ENCODE measurements at places on chromosomes 3 and 15. TPM values are rescaled to one million over a fixed set of nuclear protein-coding genes. Genes with fewer than 3 reads are reported as not detected.

PCSK6 gene
- 14.7 TPM for total RNA-seq

SGO1 gene
- total RNA-seq, result not detected

FBXW12 gene
- not detected for total RNA-seq

SEMA3G gene
- total RNA-seq, result 115 TPM

SERPINI2 gene
- 2.7 TPM for total RNA-seq

CASR gene
- total RNA-seq, result not detected

PLIN1 gene
- 1,383 TPM for total RNA-seq

DNA sequence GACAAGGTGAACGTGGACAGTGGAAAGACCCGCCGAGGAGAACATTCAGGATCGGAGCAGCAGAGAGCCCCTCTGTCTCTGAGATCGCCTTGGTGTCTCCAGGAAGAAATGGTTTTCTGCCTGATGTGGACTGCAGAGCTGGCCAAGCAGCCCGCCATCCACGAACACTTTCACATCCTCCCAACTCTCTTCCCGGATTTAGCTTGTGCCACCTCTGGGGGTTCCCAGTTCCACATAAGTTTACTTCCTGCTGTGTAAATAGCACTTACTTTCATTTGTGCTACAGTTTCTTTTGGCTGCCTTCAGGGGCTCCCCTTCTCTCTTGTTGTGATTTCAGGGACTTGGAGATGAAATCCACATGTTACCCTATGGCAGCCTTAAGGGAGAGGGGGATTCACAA lies 48.4 kb downstream of the SEMA5B start:
- no peak for DNase-seq

DNA sequence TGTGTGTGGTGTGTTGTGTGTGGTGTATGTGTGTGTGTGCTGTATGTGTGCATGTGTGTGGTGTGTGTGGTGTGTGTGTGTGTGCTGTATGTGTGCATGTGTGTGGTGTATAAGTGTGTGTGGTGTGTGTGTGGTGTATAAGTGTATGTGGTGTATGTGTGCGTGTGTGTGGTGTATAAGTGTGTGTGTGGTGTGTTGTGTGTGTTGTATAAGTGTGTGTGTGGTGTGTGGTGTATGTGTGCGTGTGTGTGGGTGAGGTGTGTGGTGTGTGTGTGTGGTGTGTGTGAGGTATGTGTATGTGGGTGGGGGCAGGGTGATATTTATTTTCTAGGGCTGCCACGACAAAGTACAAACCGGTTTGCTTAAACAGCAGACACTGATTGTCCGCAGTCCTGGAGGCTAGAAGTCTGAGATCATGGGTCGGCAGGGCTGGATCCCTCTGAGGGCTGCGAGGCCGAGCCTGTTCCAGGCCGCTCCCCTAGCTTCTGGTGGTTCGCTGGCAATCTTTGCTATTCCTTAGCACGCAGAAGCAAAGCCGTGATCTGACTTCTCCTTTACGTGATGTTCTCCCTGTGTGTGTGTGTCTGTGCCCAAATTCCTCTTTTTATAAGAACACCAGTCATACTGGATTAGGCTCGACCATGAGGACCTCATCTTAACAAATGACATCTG lies 160.2 kb downstream of the XXYLT1 start:
- DNase-seq, result no peak

GRCh38 chr15:85063088-85063487 lies 81.4 kb downstream of the PDE8A start:
- DNase-seq, result no peak

- no peak for DNase-seq
Measured at GRCh38 chr3:13655061-13655913, 106.4 kb downstream of the FBLN2 start.

GRCh38 chr15:57510647-57511046 lies 81.1 kb upstream of the MYZAP start:
- no peak for DNase-seq

GRCh38 chr3:143146486-143147274 lies 27.1 kb downstream of the CHST2 start:
- no peak for DNase-seq

- DNase-seq, result no peak
Measured at GRCh38 chr3:25594007-25594502, 70.7 kb downstream of the TOP2B start.

DNA sequence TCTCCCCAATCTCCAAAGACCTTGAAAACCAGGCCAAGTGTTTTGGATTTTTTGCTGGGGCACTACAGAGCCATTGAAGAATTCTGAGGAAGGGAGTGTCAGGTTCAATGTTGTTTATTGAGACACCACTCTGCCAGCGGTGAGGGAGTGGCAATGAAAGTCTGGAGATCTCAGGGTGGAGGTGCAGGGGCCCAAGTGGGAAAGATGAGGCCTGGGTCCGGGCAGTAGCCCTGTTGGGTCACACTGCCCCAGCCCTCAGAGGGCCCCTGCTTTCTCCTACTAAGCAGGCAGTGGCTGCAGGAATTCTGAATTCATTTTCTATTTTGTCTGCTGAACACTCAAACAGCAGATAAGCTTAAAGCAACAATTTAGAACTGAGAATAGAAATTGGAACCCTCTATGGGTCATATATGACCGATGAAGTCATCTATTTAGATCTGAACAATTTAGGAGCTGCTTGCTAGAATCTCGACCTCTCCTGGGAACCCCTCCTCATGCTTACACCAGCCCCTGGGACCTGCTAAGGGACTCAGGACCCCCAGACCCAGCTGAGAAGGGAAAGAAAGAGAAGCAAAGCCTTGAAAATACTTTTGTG lies 17.9 kb downstream of the HRH1 start:
- no peak for DNase-seq

GRCh38 chr15:43209059-43209824 lies 11.6 kb downstream of the EPB42 start:
- DNase-seq, result no peak

DNA sequence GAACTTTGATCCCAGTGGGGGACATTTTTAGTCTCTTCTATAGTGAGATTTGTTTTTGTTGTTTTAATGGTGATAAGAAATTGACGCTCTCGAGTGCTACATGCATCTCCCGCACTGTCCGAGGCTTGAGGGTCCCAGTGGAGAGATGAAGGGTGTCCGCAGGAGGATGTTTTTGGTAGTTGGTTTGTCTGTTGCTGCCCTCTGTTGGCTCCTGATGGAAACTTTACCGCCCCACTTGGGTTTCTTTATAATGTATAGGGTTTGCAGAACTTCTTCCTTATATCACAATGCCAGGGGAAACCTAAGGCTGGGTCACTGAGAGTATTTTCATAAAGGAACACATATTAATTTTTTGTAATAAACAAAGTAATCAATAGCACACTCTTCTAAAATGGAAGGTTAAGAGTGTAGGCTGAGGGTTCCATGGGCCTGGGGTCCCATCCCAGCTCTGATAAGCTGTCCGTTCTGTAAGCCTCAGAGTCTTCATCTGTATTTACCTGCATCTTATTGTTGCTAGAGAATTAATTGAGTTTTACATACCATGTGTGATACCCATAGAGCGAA lies 185.3 kb upstream of the FEZF2 start:
- no peak for DNase-seq

- DNase-seq, result no peak
Measured at GRCh38 chr15:79743032-79743431, 153.8 kb downstream of the MTHFS start.

- no peak for DNase-seq
Measured at GRCh38 chr3:16136055-16136454, 38.4 kb upstream of the GALNT15 start.

GRCh38 chr3:43582866-43583265 lies 38.9 kb downstream of the ANO10 start:
- DNase-seq, result no peak

DNA sequence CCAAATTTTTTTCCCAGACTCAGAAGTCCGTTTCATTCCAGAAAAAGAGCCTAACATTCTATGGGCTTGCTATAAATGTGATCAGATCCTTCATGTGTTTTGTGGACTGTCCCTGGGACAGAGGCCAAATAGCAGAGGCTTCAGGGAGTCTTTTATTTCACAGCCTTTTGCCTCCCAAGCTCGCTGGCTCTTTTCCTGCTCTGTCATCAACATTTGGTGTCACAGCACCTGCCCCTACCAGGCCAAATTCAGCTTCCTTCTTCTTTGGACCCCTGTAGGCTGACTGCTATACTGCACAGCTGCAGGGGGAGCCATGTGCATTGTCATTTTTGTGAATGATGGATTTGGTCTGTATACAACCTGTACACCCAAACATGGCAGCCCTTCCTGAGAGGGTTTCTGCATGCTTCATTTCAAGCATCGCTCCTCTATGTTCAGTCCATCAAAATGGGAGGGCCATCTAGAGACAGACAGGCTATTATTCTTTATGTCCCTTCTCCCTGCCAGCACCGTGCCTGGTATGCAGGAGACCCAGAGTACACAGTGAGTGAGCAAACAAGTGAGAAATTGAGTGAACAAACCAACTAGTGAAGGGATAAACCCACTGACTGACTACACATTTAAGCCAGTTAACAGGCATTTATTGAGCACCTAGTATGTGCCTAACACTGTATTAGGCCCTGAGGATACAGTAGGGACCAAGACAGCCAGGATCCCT lies 17.9 kb upstream of the RPP14 start:
- DNase-seq, result no peak

- DNase-seq, result no peak
Measured at GRCh38 chr3:129360171-129360611, 68.2 kb downstream of the EFCAB12 start.

DNA sequence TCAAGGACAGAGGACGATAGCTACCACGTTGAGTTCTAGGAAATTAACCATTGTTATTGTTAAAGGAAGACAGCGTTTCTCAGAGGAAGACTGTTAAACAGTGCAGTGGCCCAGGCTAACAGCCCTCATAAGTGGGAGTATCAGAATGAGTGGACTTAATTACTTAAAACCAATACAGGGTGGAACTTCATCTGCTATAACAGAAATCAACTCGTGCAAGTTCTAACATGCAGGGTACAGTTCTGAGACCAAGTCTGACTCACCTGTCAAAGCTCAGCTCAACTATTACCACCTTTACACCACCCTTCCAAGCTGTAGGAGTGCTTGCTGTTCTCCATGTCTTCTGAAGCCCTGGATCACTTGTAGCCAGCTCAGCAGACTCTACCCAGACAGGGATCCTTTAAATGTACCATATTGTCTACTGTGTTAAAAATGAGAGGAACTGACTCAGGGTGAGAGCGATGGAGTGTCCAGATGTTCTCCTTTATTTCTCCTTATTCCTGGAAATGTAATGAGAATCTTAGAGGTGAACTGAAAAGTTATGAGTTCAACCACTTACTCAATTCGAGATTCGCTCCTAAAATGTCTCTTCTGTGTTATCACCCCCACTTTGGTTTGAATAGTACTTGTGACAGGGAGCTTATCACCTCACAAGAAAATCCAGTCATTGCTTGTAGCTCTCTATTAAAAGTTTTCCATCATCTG lies 26.5 kb downstream of the CD86 start:
- no peak for DNase-seq

DNA sequence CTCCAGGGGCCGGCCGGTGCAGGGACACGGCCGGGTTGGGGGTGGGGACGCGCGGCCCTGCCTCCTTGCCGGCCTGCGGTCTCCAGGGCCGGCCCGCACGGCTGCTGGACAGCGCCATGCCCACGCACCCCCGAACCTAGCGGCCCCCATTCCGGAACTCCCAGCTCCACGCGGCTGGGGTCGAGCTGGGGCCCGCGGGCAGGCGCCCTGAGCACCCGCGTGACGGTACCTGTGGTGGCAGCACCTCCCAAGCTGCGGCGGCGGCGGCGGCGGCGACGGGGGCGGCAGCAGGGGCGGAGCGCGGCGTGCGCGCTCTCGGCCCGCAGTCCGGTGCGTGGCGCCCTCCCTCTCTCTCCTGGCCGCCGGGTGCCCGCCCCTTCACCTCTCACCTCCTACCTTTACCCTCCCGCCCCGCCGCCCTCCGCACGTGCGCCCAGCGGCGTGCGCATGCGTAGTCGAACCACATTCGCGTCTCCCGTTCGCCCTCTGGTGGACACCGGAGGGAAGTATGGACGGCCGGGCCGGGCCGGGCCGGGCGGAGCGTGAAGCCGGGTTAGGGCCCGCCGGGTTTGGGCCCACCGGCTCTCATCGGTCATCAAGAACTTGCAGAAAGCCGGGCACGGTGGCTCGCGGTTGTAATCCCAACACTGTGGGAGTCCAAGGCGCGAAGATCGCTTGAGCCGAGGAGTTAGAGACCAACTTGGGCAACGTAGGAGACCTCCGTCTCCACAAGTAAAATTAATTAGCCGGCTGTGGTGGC lies at the start of gene SCAP:
Gene SCAP, minus strand, starts transcription at position 372 of the 760 bp plus-strand sequence. CDS start 32,948 bp downstream, outside the sequence.
- DNase-seq, result peak; percentile 90

DNA sequence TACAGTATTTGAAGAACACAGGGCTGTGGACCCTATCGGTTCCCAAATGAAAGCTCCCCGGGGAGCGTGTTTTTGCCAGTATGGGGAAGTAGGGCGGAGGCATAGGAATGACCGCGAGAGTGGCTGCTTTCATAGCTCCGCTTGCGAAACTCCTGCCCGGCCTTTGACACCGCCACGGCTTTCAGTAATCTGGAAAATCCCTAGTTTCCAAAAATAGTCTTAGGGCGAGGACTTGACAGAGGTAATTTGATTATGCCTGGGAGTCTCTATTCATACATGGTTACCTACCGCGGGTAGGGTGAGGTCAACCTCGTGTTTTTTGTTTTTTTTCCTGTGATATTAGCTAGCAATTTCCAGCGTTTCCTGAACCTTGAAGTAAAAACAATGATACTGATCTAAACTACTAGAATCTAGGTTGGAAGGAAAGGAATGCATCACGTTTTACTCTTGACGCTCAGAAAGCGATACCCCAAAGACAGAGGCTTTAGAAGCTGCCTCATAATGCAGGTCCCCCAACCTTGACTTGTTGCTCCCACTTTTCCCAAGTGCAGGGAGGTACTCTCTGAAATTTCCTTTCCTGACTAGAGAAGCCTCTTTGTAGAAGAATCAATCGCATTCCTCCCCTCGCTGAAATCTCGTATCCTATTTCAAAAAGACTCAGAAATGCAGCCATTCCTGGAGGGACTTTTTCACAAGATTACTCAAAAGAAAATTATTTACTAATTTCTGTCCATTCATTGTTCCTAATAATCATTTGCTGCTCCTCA lies 894 bp upstream of the CCNL1 start:
- peak; percentile 78 for DNase-seq

DNA sequence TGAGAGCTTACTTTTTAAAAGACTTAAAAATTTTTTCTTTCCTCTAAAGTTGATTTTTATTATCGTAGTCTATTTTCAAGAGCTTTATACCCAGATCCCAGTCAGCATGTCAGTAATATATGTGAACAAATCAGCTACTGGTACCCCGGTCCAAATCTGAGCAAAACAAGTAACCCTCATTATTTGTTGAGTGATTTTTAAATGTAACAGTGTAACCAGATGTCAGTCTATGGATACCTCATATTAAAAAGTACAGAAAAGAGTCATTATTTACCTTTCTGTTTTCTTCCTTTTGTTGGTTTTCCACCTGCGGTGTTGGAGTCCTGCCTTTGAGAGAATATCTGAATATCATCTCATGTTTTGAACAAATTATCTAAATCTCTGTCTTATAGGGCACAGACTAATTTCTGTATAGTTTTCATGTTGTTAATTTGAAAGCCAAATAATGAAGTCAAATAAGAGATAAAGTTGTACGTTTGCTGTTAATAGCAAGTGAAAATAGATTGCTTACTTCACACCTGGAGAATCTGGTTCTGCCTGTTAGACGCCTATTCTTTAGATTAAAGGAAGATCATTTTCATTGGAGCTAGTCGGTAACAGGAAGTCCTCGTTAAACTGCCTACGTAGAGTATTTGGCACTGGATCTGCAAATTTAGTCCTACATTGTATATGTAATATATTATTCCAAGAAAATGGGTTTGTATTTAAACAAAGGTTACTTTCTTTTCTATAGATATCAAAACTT lies at the start of gene STX19:
Gene STX19, minus strand, starts transcription at position 505 of the 745 bp plus-strand sequence. CDS start 13,328 bp downstream, outside the sequence.
- no peak for DNase-seq

- DNase-seq, result no peak
Measured at GRCh38 chr3:69088063-69088462, 3.3 kb downstream of the ARL6IP5 start.

- no peak for DNase-seq
Measured at GRCh38 chr3:42345811-42346210, 64.6 kb downstream of the LYZL4 start.

- DNase-seq, result no peak
Measured at GRCh38 chr3:123503203-123503602, 54.3 kb upstream of the ADCY5 start.
